ENCODE measurements at places on chromosomes 7 and 10. TPM values are rescaled to one million over a fixed set of nuclear protein-coding genes. Genes with fewer than 3 reads are reported as not detected.

- no peak for DNase-seq
Measured at GRCh38 chr7:129298268-129298893, 73.6 kb downstream of the AHCYL2 start.

HHEX gene
- total RNA-seq, result 4.4 TPM

- peak; percentile 43 for DNase-seq
Measured at GRCh38 chr10:114313139-114313538, 74.1 kb downstream of the VWA2 start.

SEC61G gene
- total RNA-seq, result 102 TPM

ZNF107 gene
- total RNA-seq, result 1.9 TPM

GRCh38 chr7:36690041-36690440 is 34.3 kb downstream of the AOAH start:
- DNase-seq, result no peak

MTPN gene
- 121 TPM for total RNA-seq

GRCh38 chr10:79357180-79357579 is 9.9 kb downstream of the PPIF start:
- DNase-seq, result no peak

DNA sequence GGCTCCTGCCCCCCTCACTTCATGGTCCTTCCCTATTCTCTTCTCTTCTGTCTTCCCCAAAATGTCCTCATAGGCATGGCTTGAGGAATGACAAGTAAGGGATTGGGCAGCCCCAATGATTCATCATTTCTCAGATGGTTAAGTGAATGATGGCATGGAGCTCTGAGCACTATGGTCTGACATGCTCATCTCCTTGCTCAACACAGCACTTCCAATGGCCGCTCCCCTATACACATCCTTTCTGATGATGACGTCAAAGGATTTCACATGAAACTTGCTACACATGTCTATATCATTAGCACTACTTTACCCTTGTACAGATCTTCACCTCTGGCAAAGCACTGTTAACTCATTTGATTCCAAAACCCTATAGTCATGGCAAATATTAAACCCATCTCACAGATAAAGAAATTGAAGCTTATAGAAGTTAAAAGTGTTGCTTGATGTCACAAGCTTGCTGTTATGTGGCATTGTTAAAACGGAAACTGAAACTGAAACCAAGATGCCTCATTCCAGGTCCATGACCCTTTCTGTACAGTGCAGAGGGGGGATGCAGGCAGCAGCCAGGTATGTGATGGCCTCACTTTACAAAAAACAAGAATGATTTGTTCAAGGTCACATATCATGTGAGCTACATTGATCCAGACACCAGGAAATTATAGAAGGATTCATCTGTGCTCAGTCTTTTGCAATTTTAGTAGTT is 90.0 kb upstream of the PLXNA4 start:
- DNase-seq, result no peak

- DNase-seq, result no peak
Measured at GRCh38 chr7:27665531-27665930, 2.8 kb upstream of the HIBADH start.

DNA sequence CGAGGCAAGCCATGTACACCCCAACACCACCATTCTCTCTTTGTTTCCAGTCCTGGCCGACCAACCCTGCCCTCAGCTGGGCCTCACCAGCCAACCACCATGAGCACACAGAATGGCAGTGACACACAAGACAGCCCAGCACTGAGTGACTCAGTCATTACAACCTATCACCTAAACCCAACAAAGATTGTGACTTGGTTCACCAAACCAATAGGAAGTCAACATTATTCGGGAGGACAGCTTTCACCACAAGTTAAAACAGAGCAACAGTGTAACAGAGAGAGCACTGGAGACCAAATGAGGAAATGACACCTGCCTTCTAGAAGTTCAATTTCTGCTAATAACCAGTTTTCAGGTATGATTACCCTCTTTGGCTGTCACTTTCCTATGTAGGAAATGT is 72.1 kb downstream of the DNMBP start:
- DNase-seq, result no peak

DNA sequence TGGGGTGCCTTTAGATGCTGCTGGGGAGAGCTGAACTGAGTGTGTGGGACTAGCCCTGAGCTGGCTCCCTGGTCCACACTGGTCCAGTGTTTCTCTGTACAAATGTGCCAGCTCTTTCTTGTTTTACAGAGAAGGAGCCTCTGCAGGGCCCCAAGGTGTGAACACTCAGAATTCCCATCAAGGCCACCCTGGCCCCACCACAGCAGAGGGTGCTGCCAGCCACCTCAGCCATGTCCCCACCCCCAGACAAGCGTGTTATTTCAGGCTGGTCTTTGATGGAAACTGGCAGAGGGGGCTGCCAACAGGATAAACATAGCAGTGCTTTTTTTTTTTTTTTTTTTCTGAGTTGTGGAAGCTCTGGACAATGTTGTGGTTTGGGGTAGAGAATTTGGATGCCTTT is 68.5 kb upstream of the LRRC18 start:
- no peak for DNase-seq

TLX1 gene
- total RNA-seq, result not detected

CYP3A5 gene
- 0.13 TPM for total RNA-seq

DNA sequence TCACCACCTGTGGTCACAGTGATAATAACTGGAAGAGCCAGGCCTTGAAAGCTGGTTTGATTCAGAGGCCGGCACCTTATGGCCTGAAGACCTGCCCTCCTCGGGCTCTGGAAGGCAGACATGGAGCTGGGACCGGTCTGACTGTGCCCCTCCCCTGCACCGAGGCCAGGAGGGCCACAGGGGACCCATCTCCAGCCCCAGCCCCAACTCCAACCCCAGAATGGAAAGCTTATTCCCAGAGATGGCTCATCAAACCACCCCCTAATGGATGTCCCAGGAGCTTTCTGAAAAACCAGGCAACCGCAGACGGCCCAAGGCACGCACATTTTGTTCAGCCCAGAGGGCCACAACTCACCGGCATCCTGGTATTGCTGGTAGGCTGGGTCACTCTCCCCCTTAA is 16.8 kb downstream of the PDIA4 start:
- no peak for DNase-seq

- peak; percentile 84 for DNase-seq
Measured at GRCh38 chr7:100372256-100372655, 1.0 kb upstream of the PILRA start.

GRCh38 chr7:41167836-41168235 is 535.1 kb downstream of the INHBA start:
- no peak for DNase-seq

- no peak for DNase-seq
Measured at GRCh38 chr10:22647244-22647643, 67.1 kb downstream of the PIP4K2A start.

SPDYE8 gene
- total RNA-seq, result not detected

STEAP1B gene
- 0.92 TPM for total RNA-seq

DOCK4 gene
- 18.5 TPM for total RNA-seq

PRPS1L1 gene
- not detected for total RNA-seq
